Activated CD4-positive, alpha-beta T cell treated with anti-CD3 and anti-CD28 coated beads, Interleukin-2, amount 50 U/mL, for 24 hours (primary cell): ENCODE measurements at places on chromosomes 4 and X.

- DNase-seq: no peak
Measured at GRCh38 chr4:17189759-17190158, 291.3 kb upstream of the LDB2 start.

GRCh38 chr4:173371292-173372192 lies 788 bp downstream of the SAP30 start:
- peak; percentile 13 for DNase-seq

DNA sequence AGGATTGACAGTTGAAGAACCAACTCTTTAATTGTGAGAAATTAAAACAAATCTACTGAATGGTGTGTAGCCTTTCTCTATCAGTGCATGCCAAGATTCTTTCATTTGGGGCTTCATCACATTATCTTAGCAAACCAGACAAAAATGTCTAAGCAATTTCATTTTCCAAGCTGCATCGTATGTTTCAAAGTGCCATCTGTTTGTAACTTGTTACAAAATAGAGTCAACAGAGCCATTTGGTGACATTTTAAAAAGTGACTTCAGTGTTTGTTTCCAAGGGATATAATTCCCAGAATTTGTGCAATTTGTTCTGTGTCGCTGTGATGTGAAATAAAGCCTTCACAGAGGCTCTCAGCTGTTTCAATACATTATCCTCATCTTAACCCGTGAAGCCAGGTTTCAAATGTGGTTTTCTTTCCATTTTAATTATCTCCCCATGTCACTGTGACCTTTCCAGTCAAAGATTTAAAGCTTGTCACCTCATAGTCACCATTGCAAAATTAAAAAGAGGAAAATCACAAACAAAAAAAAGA lies 46.0 kb upstream of the C1QTNF7 start:
- DNase-seq: no peak

- no peak for DNase-seq
Measured at GRCh38 chr4:162803378-162803777, 363.3 kb downstream of the NAF1 start.

- DNase-seq: no peak
Measured at GRCh38 chr4:36133086-36133485, 111.2 kb downstream of the ARAP2 start.

GRCh38 chrX:37646254-37646653 lies 39.3 kb upstream of the XK start:
- no peak for DNase-seq

DNA sequence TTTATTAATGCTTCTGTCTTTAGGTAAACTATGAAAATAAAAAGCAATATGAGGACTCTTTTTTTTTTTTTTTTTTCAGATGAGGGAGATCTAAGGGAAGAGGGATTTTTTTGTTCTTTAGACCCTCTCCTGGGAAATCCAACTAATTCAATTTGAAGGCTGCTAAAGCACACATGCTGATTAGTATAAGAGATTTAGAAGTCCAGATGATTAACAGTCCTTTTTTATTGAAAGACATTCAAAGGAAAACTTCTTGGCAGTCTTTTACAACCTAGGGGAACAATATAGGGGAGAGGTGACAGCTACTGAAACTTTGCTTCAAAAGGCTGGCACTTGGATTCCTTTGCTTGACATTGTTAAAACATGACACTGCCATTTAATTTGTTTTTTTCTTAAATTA lies 602.5 kb downstream of the RAPGEF2 start:
- DNase-seq: no peak

DNA sequence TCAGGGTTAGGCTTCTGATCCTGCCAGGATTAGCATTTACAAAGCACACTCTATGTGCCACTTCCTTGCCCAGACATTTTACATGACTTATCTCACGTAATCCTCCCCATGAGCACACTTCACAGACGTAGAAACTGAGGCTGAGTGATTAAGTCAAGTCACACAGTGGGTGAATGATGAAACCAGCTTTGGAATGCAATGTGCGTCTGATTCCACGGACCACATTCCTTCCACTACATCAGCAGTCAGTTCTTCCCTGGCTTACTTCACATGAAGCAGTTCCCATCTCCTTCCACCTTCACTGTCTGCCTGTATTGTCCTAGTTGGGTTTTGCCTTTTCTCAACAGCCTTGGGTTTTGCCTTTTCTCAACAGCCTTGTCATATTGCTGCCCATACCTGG lies 134.3 kb upstream of the PPARGC1A start:
- DNase-seq: no peak

GRCh38 chr4:71130827-71131603 lies 137.6 kb downstream of the DCK start:
- no peak for DNase-seq

- DNase-seq: no peak
Measured at GRCh38 chrX:123988423-123989111, 27.1 kb downstream of the STAG2 start.

GRCh38 chr4:152661649-152662048 lies 18.1 kb downstream of the TMEM154 start:
- no peak for DNase-seq

DNA sequence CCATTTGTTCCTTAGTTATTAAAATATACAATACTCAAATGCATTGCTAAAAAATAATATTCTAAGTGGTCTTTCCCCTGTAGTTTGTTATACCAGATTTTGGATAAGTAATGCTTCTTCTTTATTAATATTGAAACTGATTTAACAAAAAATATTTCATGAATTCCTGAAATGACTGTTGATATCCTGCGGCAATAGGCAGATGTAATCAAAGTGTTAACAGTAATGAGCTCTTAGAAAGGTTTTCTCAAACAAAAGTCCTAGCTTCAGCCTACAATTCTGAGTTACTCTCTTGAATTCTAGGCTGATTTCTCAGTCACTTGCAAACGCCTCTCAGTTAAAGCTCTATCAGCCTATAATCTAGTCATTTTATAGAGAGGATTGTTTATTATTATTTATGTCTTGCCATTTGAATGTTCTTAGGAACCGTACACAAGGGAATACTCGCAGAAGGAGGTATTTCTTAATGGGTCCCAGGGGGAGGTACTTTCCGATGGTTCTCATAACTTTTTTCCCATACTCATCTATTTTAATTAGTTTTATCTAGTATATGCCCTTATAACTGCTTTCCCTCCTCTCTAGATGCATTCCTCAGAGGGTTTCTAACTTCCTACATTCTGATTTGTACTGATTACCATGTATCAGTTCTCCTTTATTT lies 96.8 kb downstream of the FNIP2 start:
- DNase-seq: no peak

DNA sequence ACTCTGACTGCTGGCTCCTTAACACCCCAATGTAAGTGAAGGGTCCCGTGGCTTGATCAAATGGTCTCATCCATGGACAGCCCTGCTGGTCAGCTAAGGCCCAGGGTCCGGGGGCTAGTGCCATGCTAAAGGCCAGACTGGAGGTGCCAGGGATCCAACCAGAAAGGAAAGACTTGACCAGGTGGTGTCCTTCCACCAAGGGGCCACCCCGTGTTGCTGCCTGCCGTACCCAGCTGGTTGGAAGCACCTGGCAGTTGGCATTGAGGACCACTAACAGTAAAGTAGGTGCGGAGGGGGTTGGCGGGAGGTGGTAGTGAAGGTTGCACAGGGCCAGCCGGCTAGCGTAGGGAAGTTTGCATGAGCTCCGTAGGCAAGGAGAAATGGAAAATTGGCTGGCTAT lies 1.7 kb upstream of the IL1RAPL2 start:
- no peak for DNase-seq

DNA sequence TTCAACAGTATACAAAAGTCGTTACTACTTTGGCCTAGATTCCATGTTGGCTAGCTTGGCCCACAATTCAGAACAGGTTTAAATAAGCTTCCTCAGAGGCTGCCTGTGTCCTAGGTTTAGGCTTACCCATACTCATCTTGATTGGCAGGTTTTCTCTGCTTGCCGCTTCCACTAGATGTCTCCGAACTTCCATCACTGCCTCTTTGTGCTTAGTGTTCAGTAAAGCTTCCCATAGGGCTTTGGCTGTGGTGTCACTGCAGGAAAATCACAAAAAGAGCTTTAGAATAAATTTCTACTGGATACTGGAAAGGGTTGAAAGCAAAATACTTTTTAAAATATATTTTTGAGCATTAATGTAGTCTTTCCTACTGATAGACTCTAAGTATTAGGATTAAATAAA lies 52.4 kb downstream of the SCFD2 start:
- no peak for DNase-seq

DNA sequence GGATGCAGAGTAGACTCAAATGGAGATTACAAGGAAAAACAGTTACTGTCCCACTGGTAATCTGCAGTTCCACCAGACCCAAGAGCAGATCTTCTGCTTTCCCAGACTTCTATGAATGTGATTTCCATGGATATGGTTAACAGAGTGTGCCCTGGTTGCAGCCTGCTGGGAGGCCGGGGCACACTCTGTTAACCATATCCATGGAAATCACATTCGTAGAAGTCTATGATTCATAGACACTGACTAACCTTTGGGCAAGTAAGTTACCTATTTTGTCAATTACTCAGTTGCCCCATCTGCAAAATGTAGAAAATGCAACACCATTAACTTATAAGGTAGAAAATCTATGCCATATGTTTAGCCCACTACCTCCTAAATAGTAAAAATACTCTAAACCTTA lies 443.1 kb upstream of the PITX2 start:
- DNase-seq: no peak

- DNase-seq: no peak
Measured at GRCh38 chr4:79625361-79625760, 217.3 kb upstream of the GK2 start.

DNA sequence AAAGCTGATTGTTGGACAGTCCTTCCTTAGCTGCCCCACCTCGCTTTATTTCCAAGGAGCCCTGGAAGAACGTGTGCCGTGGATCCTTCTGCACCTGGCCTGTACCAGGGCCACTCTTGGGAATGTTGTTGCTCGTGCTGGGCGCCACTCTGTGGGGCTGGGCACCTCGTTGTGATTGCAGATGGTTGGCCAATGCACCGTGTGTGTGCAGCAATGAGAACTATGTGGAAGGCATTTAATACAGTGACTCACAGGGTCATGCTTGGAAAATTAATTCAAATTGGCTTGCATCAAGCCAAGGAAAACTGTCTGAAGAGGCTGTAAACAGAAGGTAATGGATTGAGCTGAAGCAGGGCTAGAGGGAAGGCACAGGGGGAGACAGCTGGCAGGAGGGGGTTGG lies 37.0 kb upstream of the CD99L2 start:
- no peak for DNase-seq

DNA sequence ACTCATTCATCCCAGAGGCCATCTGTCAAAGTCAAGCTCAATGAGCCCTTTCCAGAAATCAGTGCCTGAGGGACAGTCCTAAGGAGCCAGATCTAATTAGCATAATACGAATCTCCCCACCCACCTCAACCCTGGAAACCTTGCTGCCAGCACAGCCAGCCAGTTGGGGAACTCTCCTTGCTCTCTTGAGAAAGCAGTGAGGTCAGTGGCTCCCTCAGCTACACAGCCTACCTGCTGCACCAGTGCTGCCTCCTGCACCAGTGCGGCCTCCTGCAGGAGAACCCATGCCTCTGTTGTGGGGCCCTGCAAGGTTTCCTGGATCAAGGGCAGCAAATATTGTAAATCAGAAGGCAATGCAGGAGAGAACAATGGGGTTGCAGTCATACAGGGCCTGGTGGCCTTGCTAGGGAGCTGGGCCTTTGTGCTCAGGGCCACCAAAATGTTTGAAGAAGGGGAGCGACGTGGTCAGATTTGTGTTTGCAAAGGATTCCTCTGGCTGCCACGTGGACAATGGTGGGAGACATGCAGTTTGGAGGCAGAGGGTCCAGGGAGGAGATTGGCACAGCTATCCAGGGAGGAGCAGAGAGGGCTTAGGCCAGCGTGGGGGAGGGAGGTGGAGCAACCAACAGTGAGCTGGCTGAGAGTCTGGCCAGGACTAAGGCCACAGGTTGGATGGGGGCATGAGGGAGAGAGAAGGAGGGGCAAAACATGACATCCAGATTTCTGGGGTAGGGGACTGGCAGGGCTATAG lies 124.3 kb upstream of the MAMLD1 start:
- DNase-seq: no peak

DNA sequence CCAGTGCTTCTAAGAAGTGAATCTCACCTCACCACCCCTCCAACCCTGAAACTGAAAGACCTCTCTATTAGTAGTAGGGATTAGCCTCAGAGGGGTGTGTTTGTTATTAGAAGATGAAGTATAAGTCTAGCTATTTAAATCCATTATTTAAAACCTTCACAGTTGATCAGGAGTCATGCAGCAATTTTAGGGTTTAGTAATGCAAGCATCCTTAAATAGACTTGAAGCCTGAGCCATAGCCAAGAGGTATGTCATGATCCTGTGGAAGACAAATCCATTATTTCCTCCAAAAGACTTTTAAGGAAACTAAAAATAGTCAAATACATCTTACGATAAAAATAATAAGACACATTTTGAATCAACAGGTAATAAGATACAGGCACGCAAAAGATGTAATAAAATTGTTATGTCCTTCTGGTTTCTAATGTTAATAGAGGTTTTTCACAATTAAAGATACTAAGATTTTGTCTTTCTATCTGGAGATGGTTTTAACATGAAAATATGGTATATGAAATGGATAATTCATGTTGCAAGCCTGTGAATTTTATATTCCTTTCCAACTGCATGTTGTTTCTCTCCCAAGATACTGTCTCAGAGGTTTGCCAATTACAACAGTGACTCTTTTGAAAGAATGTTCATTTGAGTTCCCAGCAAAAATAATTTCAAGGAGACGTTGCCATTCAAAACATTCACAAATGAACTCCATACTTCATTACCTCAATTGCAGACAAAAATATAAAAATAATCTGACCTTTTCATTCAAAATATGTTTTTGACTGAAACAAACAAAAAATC lies 68.0 kb downstream of the LUZP4 start:
- DNase-seq: no peak

GRCh38 chrX:65634732-65635131 lies 32.7 kb upstream of the MSN start:
- DNase-seq: no peak

- no peak for DNase-seq
Measured at GRCh38 chrX:26376037-26376708, 160.2 kb downstream of the MAGEB5 start.

- no peak for DNase-seq
Measured at GRCh38 chr4:61443813-61444510, 243.8 kb downstream of the ADGRL3 start.

DNA sequence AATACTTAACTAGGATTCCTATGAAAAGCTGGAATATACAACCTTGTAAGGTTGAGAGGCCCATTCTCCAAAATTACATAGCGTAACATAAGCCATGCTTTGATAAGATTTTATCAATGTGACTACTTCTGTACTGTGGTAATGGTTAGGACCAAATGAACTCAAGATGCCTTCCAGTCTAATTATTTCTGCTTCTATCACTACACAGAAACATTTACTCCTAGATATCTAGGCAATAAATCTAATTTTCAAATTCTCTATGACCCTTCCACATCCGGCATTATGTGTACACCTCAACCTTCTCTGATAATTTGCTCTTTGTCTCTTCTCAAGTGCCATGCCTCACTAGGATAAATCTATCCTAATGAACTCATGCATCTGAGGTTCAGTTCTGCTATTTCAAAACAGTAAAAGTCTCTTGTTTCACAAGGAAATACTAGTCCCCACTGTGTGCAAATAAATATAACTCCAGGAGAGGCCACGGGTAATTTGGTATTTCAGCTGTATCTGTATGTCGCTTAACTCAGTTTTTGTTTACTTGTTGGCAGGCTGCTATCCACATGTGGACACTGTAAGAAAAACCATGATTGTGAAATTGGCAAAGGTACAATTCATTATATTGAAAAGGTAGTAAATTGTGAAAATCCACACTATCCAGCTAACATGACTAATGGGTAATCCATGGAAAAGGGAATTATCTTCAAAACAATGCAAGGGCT lies 93.3 kb downstream of the PRDM5 start:
- no peak for DNase-seq

- no peak for DNase-seq
Measured at GRCh38 chr4:27123769-27124124, 263.1 kb downstream of the STIM2 start.
